Fibroblast of mammary gland (primary cell): ENCODE measurements at places on chromosomes 5 and 9.

- no peak for DNase-seq
These were observed 3.1 kb downstream of the OLFM1 start for GRCh38 chr9:135090547-135090946.

DNA sequence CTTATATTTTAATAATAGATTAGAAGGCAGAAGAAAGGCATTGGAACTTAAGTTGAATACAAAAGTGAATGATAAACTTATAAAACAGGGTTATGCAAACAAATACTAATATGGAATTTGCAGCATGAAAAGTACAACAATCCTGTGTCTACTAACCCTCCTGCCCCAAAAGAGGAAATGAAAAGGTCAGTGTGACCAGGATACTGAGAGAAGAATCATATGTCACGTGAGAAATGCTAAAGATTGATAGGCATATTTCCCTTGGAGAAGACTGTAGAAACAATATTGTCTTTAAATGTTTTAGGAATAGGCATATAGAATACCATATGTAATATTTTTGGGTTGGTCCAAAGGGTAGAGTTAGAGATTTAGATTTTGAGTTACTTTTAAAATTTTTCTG lies 3.8 kb downstream of the WDR36 start:
- no peak for DNase-seq

- peak; percentile 10 for DNase-seq
These were observed 30.7 kb upstream of the CCNB1 start for GRCh38 chr5:69136293-69136692.

DNA sequence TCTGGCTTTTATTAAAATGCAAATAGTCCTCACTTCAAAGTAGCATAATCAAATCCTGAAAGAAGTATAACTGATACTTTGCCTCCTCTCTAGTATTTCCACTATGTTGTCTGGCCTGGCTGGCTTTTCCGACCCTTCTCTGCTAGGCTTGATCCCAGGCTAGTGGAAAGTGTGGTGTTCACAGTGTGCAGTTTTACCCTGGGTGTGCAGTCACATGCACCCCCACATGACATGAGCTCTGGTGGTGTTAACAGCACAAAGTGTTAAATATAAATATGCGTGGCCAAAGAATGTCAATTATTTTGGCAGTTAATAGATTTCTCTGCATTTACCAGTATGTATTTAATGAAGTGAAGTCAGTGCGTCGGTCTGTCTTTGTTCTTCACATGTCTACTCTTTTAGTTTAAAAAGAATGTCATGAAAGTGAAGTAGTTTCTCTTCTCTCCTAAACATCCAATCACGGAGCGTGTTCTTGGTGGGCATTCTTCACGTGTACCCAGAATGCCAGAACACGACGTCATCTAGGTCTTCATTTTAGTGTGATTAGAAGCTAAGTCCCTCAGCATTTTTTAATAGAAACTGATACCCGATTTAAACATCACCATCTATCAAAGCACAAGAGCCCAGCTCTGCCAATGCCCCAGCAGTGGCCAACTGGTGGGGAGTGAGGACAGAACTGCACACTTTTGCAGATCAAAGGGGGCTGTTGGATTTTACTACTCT lies 286.4 kb downstream of the FANCC start:
- no peak for DNase-seq

GRCh38 chr9:80086822-80087345 lies 515.1 kb downstream of the TLE4 start:
- DNase-seq, result no peak
